ENCODE measurements at places on chromosomes 1 and 21.

DNA sequence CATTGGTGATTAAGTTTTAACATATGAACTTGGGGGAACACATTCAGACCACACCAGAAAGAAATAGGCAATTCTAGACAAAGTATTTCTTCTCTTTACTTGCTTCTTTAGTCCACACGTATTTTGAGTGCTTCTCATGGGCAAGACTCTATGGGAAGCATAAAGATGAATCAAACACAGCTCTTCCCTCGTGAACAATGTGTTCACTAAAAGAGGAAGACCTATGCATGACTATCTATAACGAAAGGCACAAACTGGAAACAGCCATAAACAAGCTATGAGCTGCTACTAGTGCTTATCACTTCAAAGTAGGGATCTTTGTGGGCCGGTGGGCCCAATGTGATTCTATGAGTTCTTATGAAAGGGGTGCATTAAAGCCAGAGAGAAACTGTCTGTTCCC is 53.0 kb upstream of the PRDX6 start:
- no peak for DNase-seq

- DNase-seq = no peak
Observed at GRCh38 chr1:245683676-245684075, 528.9 kb downstream of the KIF26B start.

GRCh38 chr1:51114137-51114536 is 12.1 kb downstream of the C1orf185 start:
- DNase-seq = no peak

DNA sequence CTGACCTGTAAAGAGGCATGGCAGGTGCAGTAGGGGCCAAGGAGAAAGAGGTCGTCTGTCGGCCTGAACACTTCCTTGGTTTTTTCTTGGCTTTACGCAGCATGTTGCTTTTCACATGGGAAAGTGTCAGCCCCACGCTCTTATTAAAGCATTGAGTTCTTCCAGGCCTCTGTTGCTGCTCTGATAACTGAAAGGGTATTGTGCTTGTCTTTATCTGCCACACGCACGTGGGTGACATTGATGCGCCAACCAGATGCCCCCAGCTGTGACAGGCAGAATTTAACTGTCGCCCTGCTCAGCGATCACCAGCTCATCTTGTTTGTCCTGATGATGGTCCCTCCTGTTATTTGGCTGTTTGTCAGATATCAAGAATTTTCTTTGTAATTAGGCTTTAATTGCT is 76.5 kb downstream of the GALNT2 start:
- DNase-seq = no peak

DNA sequence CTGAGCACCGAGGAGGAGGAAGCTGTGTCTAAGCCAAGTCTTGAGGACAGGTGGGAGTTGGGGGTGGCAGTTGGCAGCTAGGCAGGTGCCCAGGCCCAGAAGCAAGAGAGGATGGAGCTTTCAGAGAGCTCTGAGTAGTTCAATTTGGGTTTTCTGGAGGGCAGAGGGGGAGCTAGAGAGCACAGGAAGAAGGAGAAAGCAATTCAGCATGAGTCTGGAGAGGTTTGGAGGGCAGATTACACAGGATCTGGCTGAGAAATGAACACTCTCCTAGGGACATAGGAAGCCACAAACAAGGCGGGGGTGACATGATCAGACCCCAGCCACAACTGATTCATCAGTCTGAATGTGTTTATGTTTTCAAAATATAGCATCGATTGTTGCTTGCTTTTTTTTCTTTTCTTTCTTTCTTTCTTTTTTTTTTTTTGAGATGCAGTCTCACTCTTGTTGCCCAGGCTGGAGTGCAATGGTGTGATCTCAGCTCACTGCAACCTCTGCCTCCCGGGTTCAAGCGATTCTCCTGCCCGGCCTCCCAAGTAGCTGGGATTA is 23.8 kb downstream of the PTPRF start:
- peak; percentile 28 for DNase-seq

- no peak for DNase-seq
Observed at GRCh38 chr21:26070822-26071425, 99.6 kb downstream of the APP start.

DNA sequence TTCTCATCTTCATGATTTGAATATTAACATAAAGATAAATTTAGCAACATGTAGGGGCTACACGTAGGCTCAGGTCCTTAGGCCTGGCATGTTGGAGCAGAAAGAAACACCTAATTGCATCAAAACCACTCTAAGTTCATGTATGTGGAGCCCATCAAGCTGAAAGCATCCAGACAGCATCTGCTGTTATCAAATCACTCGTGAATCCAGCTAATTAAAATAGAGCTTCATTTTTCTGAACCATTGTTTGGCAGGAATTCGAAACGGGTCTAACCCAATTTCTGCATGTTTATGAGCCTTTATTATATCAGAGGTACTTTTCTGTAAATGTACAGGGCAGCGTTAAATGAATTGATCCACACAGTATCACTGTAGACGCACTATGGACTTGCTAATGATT is 45.7 kb downstream of the PEX14 start:
- no peak for DNase-seq

GRCh38 chr21:28754127-28754611 is 238.5 kb downstream of the LTN1 start:
- DNase-seq = no peak

DNA sequence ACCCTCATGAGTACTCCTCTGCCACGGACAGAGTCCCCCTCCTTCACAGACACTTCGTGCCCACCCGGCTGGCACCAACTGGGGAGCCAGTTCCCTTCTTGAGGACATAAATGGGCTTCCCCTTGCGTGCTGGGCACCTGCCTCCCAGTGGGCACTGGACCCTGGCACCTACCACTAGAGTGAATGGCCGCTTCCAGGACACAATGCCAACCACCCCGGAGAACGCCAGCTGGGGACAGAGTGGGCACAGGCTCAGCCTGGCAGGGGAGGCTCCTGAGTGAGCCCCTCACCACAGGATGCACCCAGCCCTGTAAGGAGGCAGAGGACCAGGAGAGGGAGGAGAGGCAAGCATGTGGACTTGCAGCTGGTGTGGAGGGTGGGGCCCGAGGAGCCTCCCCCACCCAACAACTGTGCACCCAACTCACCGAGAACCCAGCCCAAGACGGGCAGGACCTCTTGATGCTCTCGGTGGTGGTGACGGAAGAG is 1.0 kb downstream of the ENTREP3 start:
- no peak for DNase-seq

DNA sequence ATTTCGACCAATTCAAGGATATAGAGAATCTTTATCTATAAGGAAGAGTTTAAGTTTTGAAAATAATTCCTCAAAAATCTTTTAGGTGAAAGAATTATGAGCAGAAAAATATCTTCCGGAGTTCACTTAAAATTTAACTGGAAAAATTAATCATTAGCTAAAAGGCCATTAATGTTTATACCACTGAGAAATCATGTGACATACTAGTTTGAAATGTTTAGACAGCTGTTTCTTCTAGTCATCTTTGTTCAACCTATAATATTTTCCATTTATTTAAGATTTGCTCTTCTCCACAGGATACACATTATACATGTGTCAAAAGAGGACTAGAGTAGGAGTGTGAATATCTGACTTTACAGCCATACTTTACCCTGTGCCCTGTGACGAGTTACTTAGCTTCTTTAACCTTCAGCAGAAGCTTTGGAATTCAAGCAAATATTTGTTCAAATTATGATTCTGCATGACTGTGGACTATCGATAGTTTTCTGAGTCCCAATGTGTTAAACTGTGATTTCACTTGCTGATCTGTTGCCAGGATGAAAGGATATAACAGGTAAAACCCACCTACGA is 374.8 kb downstream of the BRINP3 start:
- DNase-seq = no peak

DNA sequence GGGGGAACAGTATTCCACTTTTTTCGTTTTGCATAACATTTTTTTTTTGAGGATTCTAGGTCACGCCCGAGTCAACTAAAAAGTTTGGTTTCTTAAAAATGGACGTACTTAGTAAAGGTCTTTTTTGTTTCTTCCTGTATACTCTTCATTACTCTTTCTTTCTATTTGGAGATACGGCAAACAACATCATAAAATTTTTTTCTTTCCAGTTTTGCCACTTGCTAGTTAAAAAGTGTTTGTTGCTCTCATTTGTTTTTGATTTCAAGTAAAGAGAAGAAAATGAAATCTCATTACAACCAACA is 788 bp upstream of the MPC2 start:
- DNase-seq = no peak

DNA sequence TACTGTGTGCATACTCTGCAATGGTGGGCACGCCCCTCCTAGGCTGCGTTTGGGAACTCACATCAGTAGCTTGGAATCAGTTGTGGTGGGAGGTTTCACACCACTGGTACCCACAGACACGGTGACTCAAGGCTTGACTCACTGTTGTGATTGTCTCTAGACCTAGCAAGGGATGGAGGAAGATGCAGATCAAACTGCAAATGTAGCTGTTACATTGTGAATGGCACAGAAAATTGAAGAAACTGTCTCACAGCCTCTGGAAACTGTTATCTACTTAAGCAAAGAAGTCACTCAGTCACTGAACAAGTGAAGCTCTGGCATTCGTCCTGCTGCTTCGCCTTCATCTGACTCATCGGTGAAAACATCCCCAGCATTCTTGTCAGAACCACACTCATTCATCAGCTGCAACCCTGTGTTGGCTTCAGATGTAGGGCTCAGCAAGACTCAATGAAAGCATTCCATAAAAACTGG is 59.5 kb downstream of the POFUT2 start:
- DNase-seq = no peak

Measured in lung microvascular endothelial cell (primary cell).